ENCODE measurements at places on chromosomes 2 and 18. TPM values are rescaled to one million over a fixed set of nuclear protein-coding genes. Genes with fewer than 3 reads are reported as not detected.

DNA sequence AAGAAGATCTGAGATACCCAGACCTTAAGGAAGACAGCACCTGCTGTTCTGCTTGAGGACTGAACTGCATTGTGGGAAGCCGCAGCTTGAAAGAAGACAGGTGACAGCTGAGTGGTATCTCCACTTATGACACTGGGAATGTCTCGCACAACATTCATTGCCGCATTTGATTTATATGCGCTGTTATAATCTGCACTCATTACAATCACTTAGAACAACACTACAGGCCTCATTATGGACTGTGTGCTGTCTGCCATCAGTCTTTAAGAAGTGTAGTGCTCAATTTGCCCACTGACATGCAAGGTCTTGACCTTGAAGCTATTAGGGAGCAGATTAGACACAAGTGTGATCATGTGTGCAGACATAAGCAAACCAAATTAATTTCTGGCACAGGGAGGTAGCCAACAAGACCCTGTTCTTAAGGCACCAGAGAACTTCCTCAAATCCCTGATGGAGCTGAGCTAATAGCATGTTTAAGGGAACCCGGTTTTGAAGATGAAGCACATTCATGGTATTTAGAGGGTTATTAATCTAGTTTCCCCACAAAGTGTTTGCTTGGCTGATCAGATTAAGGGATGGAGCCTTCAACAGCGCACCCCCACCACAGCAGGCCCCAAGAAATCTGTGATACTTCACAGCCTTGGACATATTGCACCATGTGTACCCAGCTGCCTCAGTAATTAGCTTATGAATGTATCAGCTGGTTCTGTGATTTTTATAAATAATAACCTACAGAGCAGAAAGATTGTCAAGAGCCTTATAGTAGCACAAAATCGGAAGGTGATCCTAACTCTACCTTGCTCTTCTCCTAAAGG lies 146.8 kb downstream of the SATB2 start:
- peaks cover 43% of the 10 kb centered on the region for H3K36me3 ChIP-seq
- no peak overlapping the region for H3K27ac ChIP-seq
- no peak for DNase-seq
- H3K4me1 ChIP-seq: no peaks in the 10 kb centered on the region
- H3K27me3 ChIP-seq: no peaks in the 10 kb centered on the region

DNA sequence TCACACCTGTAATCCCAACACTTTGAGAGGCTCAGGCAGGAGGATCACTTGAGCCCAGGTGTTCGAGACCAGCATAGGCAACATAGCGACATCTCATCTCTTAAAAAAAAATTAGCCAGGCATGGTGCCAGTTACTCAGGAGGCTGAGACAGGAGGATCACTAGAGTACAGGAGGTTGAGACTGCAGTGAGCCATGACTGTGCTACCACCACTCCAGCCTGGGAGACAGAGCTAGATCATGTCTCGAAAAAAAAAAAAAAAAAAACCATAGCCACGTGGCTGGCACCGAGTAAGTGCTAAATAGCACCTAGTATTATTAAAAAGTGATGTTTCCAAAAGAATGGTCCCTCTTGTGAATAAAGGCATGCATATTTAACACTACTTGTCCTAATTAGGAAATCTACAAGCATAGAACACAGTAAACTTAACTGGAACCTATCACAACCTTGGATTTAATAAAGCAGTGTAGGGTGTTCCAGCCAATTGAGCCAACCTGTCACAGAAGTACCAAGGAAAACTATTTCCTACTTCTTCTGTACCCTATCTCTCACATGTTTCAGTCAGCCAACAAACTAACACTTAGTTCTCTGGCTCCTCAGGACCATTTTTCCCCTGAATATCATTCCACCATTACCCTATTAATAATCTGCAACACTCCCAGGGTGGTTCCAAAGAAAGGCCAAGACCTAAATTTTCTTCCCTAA lies 8.8 kb downstream of the RAB1A start:
- no peak overlapping the region for H3K4me3 ChIP-seq
- peaks cover 6% of the 10 kb centered on the region for H3K4me1 ChIP-seq
- DNase-seq: no peak
- no peaks in the 10 kb centered on the region for H3K27me3 ChIP-seq

- H3K27ac ChIP-seq: peak overlapping the region; percentile 80
- peaks cover 21% of the 10 kb centered on the region for H3K4me1 ChIP-seq
- DNase-seq: no peak
- H3K36me3 ChIP-seq: no peaks in the 10 kb centered on the region
Measured at GRCh38 chr2:189407281-189408209, 33.7 kb upstream of the WDR75 start.

DNA sequence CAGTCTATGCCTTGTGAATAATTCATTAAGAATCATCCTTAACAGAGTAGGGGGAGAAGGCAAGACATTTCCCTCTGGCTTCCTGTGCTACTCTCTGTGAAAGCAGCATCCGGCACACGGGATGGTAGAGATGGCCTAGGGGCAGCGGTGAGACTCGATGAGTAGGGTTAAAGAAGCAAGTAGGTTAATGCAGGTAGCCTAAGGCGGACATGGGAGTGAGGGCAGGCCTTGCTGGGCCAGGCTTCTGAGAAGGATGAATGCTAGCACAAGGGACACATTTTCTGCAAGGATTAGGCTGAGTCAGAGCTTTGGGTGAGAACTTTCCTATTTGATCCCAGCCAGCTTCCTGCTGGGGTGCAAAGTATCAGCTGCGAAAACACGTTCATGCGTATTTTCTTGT lies 80.8 kb downstream of the NXPH2 start:
- no peaks in the 10 kb centered on the region for H3K4me1 ChIP-seq
- no peaks in the 10 kb centered on the region for H3K27me3 ChIP-seq
- no peak for DNase-seq
- no peak overlapping the region for H3K4me3 ChIP-seq

DNA sequence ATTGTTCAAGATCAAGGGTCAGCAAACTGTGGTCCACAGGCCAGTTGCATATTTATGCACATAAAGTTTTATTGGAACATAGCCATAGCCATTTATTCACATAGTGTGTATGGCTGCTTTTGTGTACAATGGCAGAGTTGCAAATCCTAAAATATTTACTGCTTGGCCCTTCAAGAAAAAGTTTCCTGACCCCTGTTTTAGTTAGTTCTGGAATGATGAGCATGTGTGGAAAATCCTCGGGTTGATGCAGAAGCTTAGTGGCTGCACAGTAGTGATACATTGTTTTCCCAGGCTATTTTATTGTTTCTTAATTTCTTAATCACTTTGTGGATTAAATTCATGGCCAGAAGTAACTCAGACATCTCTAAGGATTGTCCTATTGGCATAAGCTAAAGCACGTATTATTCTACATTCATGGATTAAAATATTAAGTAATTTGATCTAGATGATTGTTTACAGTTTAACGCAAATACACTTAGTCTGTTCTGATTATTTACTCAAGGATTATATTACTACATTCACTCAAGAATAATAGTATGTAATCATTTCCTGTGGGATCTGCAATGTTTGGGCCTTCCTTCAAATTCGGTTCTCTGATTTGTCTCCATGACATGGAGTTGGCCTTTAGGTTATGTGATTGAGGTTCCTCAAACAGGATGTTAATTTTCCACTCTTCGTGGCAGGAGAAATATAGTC lies 165.5 kb downstream of the TMEM247 start:
- H3K4me3 ChIP-seq: no peak overlapping the region
- H3K4me1 ChIP-seq: no peaks in the 10 kb centered on the region
- H3K27ac ChIP-seq: no peak overlapping the region
- H3K27me3 ChIP-seq: no peaks in the 10 kb centered on the region

DNA sequence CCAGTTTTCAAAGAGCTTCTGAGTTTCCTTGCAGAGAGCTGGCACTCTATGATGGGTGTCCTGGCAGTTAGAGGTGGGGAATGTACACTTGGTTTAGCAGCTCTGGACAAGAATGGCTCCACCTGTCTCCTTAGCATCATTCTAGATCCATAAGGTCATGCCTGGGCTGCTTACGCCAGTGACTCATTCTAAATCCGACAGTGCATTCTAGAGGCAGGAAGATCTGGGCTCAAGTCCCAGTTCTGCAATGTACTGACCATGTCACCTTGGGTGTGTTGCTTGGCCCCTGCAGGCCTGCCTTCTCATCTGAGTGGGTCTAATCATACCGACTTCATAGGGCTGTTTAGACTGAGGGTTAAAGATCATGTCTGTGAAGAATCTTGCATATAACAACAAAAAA lies 46.5 kb downstream of the PTGR3 start:
- DNase-seq: no peak
- no peak overlapping the region for H3K4me3 ChIP-seq
- H3K36me3 ChIP-seq: no peaks in the 10 kb centered on the region
- no peaks in the 10 kb centered on the region for H3K27me3 ChIP-seq
- no peak overlapping the region for H3K27ac ChIP-seq

GRCh38 chr2:230325316-230326243 lies 1.4 kb upstream of the SP140L start:
- H3K27ac ChIP-seq: no peak overlapping the region
- no peak for DNase-seq
- H3K4me1 ChIP-seq: peaks cover 11% of the 10 kb centered on the region
- H3K36me3 ChIP-seq: no peaks in the 10 kb centered on the region

GRCh38 chr18:58091099-58091611 lies 47.1 kb downstream of the NEDD4L start:
- H3K4me1 ChIP-seq: no peaks in the 10 kb centered on the region
- no peak overlapping the region for H3K4me3 ChIP-seq
- no peaks in the 10 kb centered on the region for H3K36me3 ChIP-seq
- no peak overlapping the region for H3K27ac ChIP-seq
- no peak for DNase-seq

GRCh38 chr2:229980431-229981184 lies 58.3 kb downstream of the FBXO36 start:
- no peak overlapping the region for H3K4me3 ChIP-seq
- H3K27me3 ChIP-seq: no peaks in the 10 kb centered on the region
- DNase-seq: peak; percentile 33
- no peaks in the 10 kb centered on the region for H3K36me3 ChIP-seq
- peaks cover 5% of the 10 kb centered on the region for H3K4me1 ChIP-seq

DNA sequence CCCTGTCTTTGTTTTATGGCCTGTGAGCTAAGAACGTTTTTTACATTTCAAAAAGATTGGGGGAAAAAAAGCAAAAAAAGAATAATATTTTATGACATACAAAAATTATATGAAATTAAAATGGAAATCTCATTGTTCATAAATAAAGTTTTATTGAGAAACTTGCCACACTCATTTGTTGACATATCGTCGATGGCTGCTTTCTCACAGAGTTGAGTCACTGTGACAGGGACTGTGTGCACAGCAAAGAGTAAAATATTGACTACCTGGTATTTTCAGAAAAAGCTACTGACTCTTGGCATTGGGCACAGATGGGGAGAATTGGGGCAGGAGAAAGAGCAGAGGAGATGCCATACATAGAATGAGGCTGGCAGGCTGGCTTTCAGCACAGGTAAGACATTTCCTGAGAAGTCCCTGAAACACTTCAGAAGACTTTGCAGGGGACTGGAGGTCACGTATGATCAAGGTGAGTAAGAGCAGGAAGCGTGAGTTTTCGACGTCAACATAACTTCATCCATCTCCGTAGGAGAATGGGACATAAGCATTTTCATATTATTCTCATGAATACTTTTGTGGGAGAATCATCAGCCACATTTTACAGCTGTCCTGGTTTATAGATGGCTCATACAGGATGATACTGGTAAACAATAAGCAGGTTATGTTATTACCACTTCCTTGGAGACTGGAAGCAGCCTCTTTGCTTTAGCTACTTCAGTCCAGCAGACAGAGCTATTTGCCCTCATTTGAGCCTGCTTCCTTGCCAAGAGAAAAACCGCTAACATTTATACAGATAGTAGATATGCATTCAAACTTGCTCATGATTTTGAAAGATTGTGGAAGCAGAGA lies 32.5 kb upstream of the PUM2 start:
- no peak overlapping the region for H3K4me3 ChIP-seq
- H3K27ac ChIP-seq: no peak overlapping the region
- no peaks in the 10 kb centered on the region for H3K36me3 ChIP-seq

DNA sequence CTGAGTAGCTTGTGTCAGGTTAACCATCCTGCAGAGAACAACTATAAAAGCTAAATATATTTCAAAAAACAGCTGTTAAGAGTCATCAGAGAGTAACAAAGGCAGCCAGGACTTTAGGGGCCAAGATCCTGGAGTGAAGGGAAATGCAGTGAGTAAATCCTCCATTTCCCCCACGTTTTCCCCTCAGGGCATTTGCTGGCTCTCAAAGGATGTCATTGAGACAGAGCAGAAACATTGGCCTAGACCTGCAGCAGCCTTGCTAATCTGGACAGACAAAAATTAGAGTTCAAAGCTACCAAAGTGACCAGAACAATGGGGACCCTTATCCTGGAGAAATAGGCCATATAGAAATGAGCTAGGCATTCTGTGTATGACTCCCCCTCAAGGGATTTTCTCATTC lies 21.1 kb upstream of the KLHL29 start:
- no peak overlapping the region for H3K27ac ChIP-seq
- no peak overlapping the region for H3K4me3 ChIP-seq
- no peak for DNase-seq
- H3K27me3 ChIP-seq: peaks cover 7% of the 10 kb centered on the region
- no peaks in the 10 kb centered on the region for H3K36me3 ChIP-seq

- no peak for DNase-seq
- peaks cover 3% of the 10 kb centered on the region for H3K4me1 ChIP-seq
- H3K4me3 ChIP-seq: no peak overlapping the region
- H3K27ac ChIP-seq: no peak overlapping the region
- no peaks in the 10 kb centered on the region for H3K36me3 ChIP-seq
Measured at GRCh38 chr2:55089726-55090125, 39.5 kb upstream of the RTN4 start.

GRCh38 chr2:188512456-188512855 lies 220.8 kb downstream of the GULP1 start:
- no peak overlapping the region for H3K4me3 ChIP-seq
- H3K36me3 ChIP-seq: no peaks in the 10 kb centered on the region
- no peak overlapping the region for H3K27ac ChIP-seq
- H3K27me3 ChIP-seq: no peaks in the 10 kb centered on the region
- DNase-seq: no peak

GRCh38 chr2:70069049-70069448 lies 18.2 kb upstream of the PCBP1 start:
- H3K36me3 ChIP-seq: peaks cover 6% of the 10 kb centered on the region
- H3K4me3 ChIP-seq: no peak overlapping the region
- no peaks in the 10 kb centered on the region for H3K27me3 ChIP-seq
- H3K4me1 ChIP-seq: 0 out of 2 replicates have a peak, but pooled peaks cover 4% of the 10 kb centered on the region

The POMC gene
- total RNA-seq: not detected

The PAIP2B gene
- total RNA-seq: 1.4 TPM

The SCN7A gene
- total RNA-seq: 0.03 TPM

The PMAIP1 gene
- total RNA-seq: 7.7 TPM

The ID2 gene
- 2.1 TPM for total RNA-seq

The SULT1C2 gene
- total RNA-seq: 0.31 TPM

The HRH4 gene
- total RNA-seq: not detected

The NGEF gene
- total RNA-seq: 17.8 TPM

The RGPD3 gene
- total RNA-seq: 0.31 TPM

The FABP1 gene
- 0.36 TPM for total RNA-seq

The LRP2 gene
- 0.10 TPM for total RNA-seq

The KCNJ3 gene
- total RNA-seq: 0.21 TPM

Measured in Panc1 (cell line).